Sigmoid colon (tissue), 7 donors: ENCODE measurements at places on chromosomes 5 and 9.

DNA sequence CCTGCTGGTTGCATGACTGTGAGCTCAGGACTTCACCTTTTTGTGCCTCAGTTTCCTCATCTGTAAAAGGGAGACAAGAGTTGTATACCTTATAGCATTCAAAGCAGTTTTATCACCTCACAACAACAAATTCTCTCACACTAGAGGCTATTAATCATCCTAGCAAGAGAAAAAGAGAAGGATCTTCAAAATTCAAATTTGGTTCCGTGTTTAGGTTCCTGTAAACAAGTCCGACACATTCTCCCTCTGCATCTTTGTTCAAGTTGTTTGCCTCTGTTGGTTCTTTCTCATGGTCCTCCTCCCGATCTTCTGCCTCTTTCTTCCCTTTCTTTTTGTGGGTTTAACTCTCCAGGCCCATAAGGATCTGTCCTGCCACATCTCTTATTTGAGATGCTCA, 218.0 kb downstream of the PIK3R1 start:
- no peaks in the 10 kb centered on the region for H3K27me3 ChIP-seq
- H3K27ac ChIP-seq: peak overlapping the region; percentile 69
- no peak for DNase-seq
- no peak overlapping the region for H3K4me3 ChIP-seq
- H3K36me3 ChIP-seq: no peaks in the 10 kb centered on the region

- H3K27me3 ChIP-seq: no peaks in the 10 kb centered on the region
- no peaks in the 10 kb centered on the region for H3K36me3 ChIP-seq
- DNase-seq: peak; percentile 80
- peaks cover 64% of the 10 kb centered on the region for H3K4me1 ChIP-seq
- H3K4me3 ChIP-seq: no peak overlapping the region
Observed at GRCh38 chr9:115200711-115201505, 83.0 kb upstream of the TNC start.

DNA sequence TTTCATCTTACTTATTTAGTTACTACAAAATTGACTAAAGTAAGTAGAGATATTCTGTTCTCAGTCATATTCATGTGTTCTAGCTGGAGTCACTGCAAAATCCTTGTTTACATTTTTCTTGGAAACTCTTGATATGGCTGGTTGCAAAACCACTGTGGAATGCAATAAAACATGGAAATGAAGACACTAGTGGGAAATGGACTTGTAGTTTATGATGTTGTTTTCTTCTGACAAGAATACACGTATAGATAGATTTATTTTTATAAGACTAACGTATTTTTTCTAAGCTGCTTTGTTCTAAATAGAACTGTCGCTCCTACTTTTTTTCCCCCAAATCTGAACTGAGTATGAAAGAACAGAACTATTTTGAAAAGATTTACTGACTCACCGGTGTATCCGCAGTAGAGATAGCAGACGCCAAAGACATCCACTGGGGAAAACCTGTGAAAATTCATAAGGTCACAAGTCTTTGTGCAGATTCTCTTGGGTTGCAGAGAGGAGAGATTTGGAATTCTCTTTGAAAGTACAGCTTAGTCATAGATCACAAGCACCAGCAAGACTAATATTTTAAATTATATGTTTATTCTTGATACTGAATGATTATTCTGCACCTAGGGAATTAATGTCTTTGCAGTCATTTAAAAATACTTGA, 119.6 kb upstream of the TAF11L2 start:
- no peaks in the 10 kb centered on the region for H3K4me1 ChIP-seq
- H3K27ac ChIP-seq: no peak overlapping the region
- no peak overlapping the region for H3K4me3 ChIP-seq
- no peak for DNase-seq

- H3K4me1 ChIP-seq: no peaks in the 10 kb centered on the region
- no peak overlapping the region for H3K4me3 ChIP-seq
- no peaks in the 10 kb centered on the region for H3K27me3 ChIP-seq
- no peaks in the 10 kb centered on the region for H3K36me3 ChIP-seq
- no peak for DNase-seq
- H3K27ac ChIP-seq: no peak overlapping the region
Observed at GRCh38 chr9:112119225-112120029, 55.7 kb downstream of the SUSD1 start.

GRCh38 chr5:32231929-32232328, 57.8 kb upstream of the GOLPH3 start:
- H3K27ac ChIP-seq: peak overlapping the region; percentile 70
- DNase-seq: no peak
- H3K36me3 ChIP-seq: peaks cover 7% of the 10 kb centered on the region
- peaks cover 29% of the 10 kb centered on the region for H3K4me1 ChIP-seq
- no peak overlapping the region for H3K4me3 ChIP-seq
- H3K27me3 ChIP-seq: no peaks in the 10 kb centered on the region

DNA sequence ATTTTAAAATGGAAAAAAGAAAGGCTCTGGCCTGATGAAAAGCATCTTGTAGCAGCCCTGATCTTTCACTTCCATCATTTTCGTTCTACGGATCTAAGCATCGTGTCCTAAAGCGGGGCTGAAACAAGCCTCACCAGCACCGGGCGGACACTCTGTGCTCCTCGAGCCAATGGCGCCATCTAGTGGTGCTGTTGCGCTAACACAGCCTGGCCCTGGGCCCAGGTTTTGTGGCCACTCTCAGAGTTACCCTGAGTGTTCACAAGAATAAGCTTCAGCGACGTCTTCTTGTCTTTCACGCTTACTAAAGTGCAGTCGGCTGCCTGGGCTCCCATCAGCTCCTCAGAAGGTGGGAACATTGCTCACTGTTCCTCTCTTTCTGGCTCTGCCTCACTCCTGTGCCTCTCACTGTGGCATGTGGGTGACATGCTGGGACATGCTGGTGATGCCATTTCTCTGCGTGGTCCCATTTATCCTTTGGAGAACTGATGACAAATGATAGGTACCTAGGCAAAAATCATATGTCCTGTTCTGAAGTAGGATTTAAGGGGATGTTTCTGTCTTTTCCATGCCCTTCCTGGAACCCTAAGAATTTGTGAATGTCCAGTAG, 32.7 kb downstream of the DMRT3 start:
- peaks cover 29% of the 10 kb centered on the region for H3K27me3 ChIP-seq
- no peak overlapping the region for H3K27ac ChIP-seq
- no peak overlapping the region for H3K4me3 ChIP-seq

GRCh38 chr5:28216939-28217360, 1178.6 kb upstream of the CDH9 start:
- no peaks in the 10 kb centered on the region for H3K27me3 ChIP-seq
- no peak overlapping the region for H3K4me3 ChIP-seq
- H3K4me1 ChIP-seq: no peaks in the 10 kb centered on the region
- H3K27ac ChIP-seq: no peak overlapping the region
- DNase-seq: no peak

GRCh38 chr5:68333649-68334552, 118.3 kb downstream of the PIK3R1 start:
- DNase-seq: no peak
- no peak overlapping the region for H3K27ac ChIP-seq
- no peaks in the 10 kb centered on the region for H3K27me3 ChIP-seq
- H3K4me3 ChIP-seq: no peak overlapping the region

GRCh38 chr9:6931913-6932312, 174.1 kb downstream of the KDM4C start:
- H3K27ac ChIP-seq: no peak overlapping the region
- no peaks in the 10 kb centered on the region for H3K4me1 ChIP-seq
- no peak overlapping the region for H3K4me3 ChIP-seq
- H3K36me3 ChIP-seq: no peaks in the 10 kb centered on the region
- no peaks in the 10 kb centered on the region for H3K27me3 ChIP-seq
